ENCODE measurements at places on chromosomes 2 and 18.
A peak's percentile ranks its signal among the peaks of the same experiment; 100 is the strongest.

GRCh38 chr18:45012286-45012685, 331.6 kb downstream of the SETBP1 start:
- no peak for DNase-seq

DNA sequence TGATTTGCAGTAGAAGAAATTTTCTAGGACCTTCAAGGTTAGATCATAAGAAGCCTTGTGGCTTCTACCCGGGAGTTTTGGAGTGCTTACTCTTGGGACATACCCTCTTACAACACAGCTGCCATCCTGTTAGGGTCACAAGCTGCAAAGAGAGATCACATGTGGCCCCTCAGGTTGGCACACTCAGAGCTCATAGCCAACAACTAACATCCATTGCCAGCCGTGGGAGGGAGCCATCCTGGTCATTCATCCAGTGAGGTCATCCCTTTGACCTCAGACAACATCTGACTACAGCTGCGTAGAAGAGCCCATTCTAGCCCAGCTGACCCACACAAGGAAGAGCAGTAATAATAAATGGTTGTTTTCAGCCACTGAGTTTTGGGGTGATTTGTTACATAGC, 76.9 kb upstream of the NABP1 start:
- DNase-seq: no peak

DNA sequence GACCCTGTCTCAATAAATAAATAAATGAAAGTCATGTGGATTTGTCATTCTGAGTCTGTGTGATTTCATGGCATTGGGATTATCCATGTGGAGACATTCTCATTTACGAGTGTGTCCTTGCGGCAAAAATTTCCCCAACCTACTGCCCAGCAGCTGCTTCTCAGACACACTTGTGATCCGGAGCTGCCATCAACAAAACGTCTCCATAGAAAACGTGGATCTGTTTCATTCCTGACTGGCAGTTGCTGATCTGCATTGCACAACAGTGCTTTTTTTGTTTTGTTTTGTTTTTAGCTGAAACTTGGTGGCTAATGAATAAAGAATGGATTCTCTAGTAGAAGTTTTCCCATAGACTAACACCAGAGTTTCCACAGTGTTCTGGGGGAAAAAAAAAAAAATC, 74.7 kb downstream of the TGIF1 start:
- DNase-seq: no peak

DNA sequence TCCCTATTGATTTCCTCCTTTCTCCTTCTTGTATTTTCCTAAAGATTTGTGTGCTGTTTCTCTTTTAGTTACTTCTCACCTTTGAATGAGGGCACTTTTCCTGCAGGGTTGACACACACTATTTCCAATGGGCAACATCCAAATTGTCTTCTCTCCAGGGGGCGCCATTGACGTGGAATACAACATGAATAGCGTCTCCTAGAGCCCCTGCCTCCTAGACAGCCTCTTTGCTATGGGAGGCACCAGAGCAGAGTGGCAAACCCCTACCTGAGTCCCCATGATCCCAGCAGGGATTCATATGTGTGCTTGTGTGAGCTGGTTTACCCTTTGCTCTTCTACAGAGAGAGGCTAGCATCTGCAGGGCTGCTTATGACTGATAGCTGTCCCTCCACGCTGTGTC, 61.3 kb upstream of the ITSN2 start:
- DNase-seq: peak; percentile 53

DNA sequence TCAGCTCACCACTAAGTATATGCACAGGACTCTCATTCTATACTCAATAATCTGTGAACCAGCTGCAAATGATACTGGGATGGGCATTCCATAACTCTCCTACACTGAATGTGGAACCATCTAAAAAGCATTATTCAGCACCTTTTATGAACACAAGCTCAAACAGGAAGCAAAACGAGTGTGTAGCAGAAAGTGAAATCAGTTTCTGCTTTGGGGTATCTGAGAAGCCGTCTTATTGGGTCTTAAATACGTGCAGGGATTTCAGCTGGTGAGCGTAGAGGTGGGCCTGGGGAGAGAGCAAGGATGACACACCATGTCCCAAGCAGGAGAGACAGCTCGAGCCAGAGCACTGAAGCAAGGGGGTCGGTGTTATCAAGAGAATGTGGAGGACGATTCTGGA, 120.0 kb upstream of the TTN start:
- DNase-seq: no peak

- DNase-seq: no peak
Observed at GRCh38 chr2:134999521-134999920, 47.7 kb downstream of the MAP3K19 start.

DNA sequence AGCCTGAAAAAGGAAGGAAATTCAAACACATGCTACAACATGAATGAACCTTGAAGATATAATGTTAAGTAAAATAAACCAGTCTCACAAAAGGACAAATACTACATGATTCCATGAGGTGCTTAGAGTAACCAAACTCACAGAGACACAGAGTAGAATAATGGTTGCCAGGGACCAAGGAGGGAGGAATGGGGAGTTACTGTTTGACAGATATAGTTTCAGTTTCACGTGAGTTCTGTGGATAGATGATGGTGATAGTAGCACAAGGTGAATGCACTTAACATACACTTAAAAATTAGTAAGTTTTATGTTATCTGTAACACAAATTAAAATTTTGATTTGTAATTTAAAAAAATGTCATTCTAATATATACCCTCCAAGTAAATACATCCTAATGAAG, 106.9 kb upstream of the ACVR1C start:
- no peak for DNase-seq

DNA sequence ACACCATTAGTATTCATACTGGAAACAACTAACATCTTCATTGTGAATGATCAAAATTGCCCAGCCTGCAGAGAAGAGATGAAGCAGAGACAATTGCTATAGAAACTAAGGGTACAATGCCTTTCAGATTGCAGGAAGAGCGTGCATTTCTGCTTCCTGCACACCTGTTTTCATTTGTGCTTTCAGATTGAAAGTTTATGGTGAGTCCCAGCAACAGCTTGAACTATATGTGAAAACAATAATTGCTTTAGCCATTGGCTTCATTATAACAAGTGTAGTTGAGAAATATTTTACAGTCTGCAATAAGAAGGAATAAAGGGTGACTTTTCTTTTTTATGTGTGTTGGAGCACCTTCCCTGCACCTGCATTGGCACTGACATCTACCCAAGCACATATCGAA, 136.3 kb downstream of the CD8B2 start:
- no peak for DNase-seq

DNA sequence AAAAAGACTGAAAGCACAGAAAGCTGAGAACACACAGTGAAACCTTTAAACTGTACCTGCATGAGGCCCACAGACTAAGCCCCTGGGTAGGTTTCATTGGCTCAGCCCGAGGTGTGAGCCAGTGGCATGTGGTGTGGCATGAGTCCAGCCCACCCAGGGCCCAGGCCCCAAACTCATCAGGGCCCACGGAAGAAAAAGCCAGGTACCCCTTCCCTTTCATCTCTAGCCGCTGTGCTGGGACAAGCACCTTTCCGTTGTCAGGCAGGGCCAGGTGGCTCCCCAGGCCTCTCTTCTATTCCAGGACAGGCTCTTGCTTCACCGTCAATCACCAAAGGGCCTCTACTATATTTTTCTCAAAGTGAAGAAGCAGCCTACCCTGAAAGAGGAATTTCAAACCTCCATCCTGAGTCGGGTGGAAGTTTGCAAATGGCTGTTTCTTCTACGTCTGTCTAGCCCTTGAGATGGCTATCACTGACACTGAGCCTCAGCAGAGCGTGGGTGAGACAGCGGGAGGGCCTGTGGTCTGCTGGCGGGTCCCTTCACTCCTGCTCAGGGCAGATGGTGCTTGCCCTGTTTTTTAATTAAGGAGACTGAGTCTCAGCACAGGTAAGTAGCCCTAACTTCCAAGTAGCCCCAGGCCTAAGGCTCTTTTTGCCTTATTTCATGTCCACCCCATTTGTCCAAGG, 8.6 kb downstream of the DNAJB2 start:
- DNase-seq: no peak

GRCh38 chr2:16223161-16223840, 283.0 kb downstream of the MYCN start:
- DNase-seq: no peak

DNA sequence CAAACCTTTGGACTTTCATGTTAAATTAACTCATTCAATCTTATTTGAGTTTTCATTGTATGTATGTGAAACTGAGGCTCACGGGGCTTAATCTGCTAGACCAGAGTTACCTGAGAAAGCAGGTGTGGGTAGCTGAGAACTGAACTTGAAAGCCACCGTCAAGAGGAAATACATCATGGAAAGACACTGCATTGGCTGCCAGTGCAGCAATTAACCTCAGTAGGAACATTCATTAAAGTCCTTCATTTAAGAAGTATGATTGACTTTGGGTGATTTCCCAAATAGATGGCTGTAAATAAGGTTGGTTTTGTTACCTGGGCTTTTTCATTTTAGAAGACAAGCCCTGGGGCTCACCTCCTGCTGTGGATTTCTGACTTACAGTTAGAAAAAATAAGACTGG, 36.5 kb upstream of the MGAT5 start:
- no peak for DNase-seq

- DNase-seq: no peak
Observed at GRCh38 chr18:41146301-41146700, 808.7 kb upstream of the PIK3C3 start.

- no peak for DNase-seq
Observed at GRCh38 chr2:72983500-72984161, 66.3 kb downstream of the EMX1 start.

DNA sequence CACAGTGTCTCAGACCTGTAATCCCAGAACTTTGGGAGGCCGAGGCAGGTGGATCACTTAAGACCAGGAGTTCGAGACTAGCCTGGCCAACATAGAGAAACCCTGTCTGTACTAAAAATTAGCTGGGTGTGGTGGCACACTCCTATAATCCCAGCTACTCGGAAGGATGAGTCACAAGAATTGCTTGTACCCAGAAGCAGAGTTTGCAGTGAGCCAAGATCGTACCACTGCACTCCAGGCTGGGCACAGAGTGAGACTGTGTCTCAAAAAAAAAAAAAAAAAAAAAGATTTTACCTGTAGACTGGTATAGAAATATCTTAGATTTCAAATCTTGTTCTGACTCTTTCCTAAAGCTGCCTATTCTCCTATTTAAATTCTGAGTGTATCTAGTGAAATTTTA, 7.2 kb upstream of the KLHL29 start:
- no peak for DNase-seq

- no peak for DNase-seq
Observed at GRCh38 chr2:37825586-37825985, 99.5 kb upstream of the RMDN2 start.

- no peak for DNase-seq
Observed at GRCh38 chr18:45617284-45617683, 2.0 kb downstream of the SLC14A2 start.

DNA sequence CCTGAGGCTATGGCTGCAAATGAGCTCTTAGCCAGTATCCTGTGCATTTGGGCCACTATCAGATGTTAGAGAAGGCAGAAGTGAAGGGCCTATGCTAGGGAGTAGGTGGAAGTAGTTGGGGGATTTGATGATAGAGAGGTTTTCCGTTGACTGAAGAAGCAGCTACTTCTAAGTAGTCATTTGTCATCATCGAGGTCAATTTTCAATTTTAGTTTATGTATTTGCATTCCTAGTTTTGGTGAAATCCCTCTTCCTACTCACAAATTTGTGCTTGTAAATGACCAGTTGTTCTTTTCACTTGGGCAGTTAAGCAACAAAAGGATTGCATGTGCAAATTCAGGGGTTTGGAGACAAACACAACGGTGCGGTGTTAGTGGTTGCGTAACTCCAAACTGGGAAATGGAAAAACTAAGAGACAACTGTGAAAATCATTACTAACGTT, 48.5 kb upstream of the PELI1 start:
- no peak for DNase-seq

DNA sequence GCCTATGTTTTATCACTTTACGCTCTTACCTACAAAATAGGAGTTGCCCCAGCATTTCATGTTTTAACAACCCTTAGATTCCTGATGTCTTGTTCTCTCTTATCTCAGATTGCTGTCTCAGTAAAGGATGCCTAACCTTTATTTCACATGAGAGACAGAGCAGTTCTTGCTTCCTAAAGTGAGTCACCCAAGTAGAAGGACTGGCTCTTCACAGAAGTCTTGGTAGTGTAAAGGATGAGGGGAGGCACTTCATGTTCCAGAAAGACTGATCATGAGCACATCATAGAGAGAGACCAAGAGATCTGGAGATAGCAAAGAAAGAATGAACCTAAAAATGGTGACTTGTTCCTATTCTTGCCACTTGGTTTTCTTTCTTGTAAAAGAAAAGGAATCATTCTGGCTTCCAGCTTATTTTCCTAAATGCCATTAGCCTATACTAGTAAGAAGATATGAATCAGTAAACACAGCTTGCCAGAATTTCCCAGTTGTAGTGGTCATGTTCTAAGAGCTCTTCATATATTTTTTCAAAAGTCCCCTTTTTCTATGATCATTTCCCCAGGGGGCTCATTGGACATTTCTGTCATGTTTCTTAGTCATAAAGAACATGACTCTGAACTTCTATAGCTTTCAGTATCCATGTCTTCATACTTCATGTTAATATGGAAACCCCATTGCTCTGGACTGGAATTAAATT, 54.9 kb downstream of the MAPRE2 start:
- DNase-seq: no peak

GRCh38 chr2:58710795-58711279, 469.7 kb upstream of the FANCL start:
- DNase-seq: no peak

DNA sequence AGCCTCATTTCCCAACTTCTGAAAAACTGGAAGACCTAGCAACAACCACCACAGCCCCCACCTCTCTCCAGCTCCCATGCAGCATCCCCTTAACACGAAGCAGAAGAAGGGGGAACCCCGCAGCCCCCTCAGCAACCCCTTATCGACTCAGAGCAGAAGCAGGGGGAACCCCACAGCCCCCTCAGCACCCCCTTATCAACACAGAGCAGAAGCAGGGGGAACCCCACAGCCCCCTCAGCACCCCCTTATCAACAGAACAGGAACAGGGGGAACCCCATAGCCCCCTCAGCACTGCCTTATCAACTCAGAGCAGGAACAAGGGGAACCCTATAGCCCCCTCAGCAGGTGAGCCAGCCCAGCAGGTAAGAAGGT, 6.7 kb downstream of the SLC66A2 start:
- no peak for DNase-seq

GRCh38 chr2:72139471-72139873, 8.2 kb downstream of the CYP26B1 start:
- no peak for DNase-seq

GRCh38 chr2:118881490-118882129, 34.2 kb upstream of the EN1 start:
- DNase-seq: peak; percentile 66

GRCh38 chr18:57185434-57185833, 38.5 kb downstream of the BOD1L2 start:
- DNase-seq: no peak

All from HEK293T (cell line).